ENCODE measurements at places on chromosomes 4 and X.

DNA sequence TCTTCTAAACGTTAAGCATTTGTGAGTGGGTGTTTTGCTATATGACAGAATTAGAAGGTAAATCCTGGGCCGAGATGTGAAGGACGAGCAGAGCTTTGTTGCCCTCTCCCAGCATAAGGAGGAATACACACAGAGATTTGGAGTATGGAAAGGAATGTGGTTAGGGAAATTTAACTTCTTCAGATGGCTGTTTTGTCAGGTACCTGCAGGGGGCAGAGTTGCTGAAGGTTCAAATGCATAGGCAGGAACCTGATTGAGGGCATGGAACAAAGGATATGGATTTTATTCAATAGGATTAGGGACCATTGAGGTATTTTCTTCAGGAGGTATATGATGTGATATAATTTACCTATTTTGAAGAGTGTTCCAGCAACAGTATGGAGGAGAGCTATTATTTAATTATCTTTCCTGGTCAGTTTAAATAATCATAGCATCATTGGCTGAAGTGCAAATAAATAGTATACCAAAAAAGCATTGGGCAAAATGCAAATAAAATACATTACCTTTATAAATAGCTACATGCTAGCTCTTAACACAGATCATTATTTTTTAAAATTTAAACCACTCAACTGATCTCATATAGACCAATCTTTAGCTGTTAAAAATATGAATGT lies 143.6 kb downstream of the SLIT2 start:
- peak; percentile 89 for DNase-seq

DNA sequence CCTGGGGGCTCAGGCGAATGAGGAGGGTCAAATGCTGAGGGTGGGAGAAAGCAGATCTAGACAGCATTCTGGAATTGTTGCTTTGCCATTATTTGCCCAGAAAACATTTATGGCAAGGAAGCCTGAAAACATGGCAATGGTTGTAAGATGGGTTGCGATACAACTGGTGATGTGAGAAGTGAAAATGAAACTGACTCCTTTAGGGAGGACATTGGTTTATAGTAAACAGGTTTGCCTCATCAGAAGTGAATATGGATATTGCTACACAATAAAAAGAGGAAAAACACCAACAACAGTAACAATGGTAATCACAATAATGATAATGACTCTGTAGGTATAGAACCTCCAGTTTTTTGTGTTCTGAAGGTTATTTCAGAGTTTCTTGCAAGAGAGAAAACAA lies 107.0 kb upstream of the TBC1D9 start:
- DNase-seq = no peak

DNA sequence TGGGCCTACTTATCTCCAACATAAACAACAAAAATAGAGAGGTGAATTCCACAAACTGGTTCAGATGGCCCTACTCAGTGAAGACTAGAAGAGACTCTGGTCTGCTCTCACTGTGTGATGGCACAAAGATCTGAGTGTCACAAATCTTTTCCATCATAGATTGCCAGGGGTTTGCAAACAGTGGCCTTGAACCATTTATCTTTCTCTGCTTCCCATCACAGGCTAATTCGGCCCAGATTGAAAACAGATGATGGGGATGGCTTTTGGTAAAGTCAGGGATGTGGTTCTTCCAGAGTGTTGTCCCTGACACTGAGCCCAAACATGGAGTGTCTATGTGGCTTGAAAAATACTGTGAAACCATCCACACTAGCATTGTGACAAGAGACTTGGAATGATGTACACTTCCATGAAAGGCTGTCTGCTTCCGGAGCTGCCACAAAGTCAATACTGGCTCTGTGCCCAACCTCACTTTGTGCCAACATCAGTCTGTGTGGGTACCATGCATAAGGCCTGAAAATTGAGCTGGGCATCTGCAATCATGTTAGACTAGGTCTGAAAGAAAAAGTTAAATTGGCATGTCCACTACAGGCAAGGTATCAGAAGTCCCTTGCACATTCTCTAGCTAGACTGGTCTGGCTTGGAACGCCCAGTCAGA lies 25.2 kb upstream of the PLAC1 start:
- peak; percentile 86 for DNase-seq

DNA sequence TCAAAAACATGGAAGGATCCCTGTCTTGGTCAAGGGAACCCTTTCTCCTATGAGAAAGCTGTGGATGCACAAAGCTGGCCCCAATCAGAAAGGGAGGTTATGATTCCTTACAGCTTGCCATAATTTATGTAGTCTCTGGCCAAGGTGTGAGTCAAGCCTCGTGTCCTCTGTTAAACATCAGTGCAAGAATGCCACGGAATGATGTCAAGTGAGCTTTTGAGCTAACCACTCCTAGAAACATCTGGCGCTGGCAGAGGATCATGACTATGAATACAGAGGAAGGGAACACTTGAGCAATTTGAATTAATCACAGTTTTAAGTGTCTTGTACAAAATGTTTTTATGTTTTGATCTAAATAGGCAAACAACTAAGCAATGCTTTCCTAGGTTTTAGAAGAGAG lies 51.5 kb upstream of the RAP2C start:
- no peak for DNase-seq

GRCh38 chr4:142130666-142131065 lies 494.3 kb downstream of the IL15 start:
- DNase-seq = no peak

- DNase-seq = no peak
Observed at GRCh38 chrX:55488006-55488592, 1.5 kb downstream of the USP51 start.

- DNase-seq = peak; percentile 18
Observed at GRCh38 chr4:55409468-55410171, 13.9 kb downstream of the TMEM165 start.

- DNase-seq = no peak
Observed at GRCh38 chrX:11254417-11255109, 38.6 kb upstream of the AMELX start.

- no peak for DNase-seq
Observed at GRCh38 chrX:3520982-3521381, 174.5 kb upstream of the MXRA5 start.

DNA sequence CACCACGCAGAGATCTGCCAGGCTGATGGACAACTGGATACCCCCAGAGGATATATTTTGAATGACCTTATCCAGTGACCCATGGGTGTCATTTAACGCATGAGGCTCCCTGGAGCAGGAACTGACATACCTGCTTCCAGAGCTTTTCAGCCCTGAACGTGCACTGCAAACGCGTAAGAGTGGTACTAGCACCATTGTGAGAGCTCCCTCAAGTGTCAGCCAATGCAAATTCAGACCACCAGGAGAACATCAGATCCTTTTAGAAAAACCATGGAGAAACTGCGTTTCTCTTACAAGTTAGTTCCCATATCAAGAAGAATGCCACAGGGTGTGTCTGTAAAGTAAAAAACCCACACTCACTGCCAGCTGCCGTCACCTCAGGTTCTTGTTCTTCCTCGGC lies 7.3 kb downstream of the TREX2 start:
- DNase-seq = peak; percentile 46

DNA sequence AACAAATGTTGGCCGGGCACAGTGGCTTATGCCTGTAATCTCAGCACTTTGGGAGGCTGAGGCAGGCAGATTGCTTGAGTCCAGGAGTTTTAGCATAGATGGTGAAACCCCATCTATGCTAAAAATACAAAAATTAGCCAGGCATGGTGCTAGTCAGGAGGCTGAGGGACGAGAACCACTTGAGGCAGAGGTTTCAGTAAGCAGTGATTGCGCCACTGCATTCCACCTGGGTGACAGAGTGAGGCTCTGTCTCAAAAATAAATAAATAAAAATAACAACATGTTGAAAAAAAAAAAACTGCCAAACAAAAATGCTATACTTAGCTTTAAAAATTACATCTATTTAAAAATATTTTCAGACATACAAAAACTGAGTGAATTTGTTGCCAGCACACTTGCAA lies 374.2 kb upstream of the SMIM31 start:
- DNase-seq = no peak

- DNase-seq = peak; percentile 5
Observed at GRCh38 chr4:162061214-162061613, 102.6 kb downstream of the FSTL5 start.

DNA sequence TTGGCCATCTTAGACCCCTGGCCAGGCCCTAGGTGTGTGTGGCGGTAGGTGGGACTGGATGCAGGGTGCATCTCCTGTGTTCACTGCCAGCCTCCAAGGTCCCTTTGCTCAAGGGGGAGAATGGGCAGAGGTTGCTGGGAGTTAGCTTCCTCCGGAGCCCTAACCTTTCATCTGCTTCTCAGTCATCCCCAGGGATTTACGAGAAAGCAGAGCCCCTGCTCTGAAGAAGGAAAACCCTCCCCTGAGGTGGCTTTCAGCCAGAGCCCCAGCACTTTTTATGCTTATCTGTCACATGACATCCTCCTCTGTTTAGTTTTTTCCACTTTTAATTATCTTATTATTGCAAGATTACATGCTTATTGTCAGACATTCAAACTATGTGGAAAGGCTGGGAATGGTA lies 44.9 kb upstream of the DDX3X start:
- DNase-seq = no peak

DNA sequence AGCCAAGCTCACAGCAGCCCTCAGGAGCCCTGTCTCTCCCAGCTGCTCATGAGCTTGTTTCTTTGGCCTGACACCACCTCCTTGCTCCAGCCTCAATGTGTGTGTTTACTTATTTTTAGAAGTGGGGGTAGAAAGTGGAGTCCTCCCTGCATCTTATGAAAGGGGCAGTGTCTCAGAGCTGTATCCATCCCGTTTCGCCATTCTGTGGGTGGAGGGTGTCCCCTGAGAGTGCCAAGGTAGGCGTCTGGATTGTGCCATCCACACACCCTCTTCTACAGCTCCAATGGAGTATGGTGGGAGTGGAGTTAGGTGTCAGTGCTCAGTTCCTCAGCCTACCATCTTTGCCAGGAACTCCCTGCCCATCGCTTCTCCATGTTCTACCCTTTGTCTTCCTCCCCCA lies 8.3 kb downstream of the SPON2 start:
- no peak for DNase-seq

- DNase-seq = no peak
Observed at GRCh38 chrX:63561425-63561824, 210.3 kb upstream of the SPIN4 start.

- peak; percentile 2 for DNase-seq
Observed at GRCh38 chr4:26812049-26812714, 48.5 kb upstream of the STIM2 start.

DNA sequence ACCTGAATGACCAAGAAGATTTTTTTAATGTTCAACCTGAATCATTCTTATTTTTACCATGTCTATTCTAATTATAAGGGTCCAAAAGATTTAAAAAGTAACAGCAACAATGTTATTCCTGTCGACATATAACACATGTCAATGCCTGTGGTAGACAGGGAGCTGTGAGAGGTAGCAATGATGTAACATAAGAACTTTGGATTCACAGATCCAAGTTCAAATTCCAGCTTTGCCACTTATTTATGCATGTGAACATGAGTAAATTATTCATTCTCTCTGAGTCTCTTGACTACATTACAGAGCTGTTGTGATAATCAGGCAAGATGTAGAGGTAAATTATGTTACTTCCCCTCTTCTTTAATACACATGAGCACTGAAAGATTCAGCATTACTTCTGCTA lies 54.5 kb downstream of the KLHL8 start:
- no peak for DNase-seq

GRCh38 chr4:116539744-116540143 lies 545.6 kb downstream of the TRAM1L1 start:
- DNase-seq = no peak

DNA sequence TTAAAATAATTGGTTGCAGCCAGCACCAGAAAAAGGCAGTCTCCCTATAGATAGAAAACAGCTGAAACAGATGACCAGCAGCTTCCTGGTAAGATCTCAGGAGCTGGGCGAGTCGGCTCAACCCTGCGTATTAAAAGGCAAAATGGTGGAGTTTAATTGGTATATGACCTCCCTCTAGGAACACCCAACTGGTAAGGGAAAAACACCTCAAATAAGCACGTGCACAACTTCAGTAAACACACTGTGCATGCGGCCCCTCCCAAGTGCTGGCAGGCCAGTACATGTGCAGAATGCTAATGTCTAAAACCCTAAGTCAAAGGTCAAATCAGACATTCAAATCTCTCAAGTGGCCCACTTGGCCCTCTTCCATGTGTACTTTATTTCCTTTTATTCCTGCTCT lies 103.2 kb upstream of the PDE5A start:
- no peak for DNase-seq

Data from NCI-H69 (cell line).